ENCODE measurements at places on chromosomes 4 and X.

DNA sequence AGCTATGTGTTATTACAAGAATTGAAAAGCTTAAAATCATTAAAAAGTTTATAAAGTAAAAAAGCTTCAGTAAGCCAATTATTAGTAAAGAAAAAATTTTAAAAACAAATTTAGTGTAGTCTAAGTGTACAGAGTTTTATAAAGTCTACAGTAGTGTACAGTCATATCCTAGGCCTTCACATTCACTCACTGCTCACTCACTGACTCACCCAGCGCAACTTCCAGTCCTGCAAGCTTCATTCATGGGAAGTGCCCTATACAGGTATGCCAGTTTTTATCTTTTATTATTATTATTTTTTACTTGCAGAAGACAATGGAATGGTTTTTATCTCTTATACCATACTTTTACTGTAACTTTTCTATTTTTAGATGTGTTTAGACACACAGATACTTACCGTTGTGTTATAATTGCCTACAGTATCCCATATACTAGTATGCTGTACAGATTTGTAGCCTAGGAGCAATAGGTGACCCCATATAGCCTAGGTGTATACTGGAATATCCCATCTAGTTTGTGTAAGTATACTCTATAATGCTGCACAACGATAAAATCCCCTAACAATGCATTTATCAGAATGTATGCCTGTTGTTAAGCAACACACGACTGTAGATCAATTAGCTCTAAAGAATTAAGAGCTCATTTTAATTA lies 230.7 kb downstream of the DCLK2 start:
- DNase-seq: no peak

- DNase-seq: no peak
Observed at GRCh38 chr4:124132161-124132560, 580.4 kb downstream of the ANKRD50 start.

- no peak for DNase-seq
Observed at GRCh38 chrX:111695297-111695880, 14.4 kb downstream of the ALG13 start.

DNA sequence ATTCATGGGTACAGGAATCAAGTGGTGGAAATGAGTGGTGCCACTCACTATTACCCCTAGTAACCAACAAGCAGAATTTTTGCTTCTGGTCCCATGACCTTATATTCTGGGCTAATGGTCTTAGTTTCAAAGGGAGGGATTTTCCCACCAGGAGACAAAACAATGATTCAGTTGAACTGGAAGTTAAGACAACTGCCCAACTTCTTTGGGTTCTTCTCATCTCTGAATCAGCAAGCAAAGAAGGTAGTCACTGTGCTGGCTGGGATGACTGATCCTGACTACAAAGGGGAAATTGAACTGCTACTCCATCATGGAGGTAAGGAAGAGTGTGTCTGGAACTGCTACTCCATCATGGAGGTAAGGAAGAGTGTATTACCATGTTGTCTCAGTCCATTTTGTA lies 87.2 kb downstream of the IL13RA2 start:
- DNase-seq: no peak

DNA sequence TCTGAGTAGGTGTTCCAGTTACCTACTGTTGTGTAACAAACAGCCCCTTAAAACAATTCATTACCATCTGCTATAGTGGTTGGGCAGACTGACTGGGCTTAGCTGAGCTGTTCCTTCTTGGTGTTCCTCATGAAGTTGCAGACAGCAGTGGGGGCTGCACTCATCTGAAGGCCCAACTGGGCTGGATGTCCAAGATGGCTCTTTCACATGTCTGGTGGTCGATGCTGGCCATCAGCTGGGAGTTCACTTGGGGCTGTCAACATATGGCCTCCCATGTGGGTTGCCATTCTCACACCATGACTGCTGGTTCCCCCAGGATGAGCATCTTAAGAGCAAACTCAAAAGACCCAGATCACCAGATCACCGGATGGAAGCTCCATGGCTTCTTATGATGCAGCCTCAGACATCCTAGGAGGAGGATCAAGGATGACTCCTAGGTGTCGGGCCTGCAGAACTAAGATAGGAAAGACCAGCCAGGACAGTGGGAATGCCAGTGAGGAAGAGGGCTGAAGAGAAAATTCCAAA lies 34.3 kb upstream of the PPP2R2C start:
- no peak for DNase-seq

DNA sequence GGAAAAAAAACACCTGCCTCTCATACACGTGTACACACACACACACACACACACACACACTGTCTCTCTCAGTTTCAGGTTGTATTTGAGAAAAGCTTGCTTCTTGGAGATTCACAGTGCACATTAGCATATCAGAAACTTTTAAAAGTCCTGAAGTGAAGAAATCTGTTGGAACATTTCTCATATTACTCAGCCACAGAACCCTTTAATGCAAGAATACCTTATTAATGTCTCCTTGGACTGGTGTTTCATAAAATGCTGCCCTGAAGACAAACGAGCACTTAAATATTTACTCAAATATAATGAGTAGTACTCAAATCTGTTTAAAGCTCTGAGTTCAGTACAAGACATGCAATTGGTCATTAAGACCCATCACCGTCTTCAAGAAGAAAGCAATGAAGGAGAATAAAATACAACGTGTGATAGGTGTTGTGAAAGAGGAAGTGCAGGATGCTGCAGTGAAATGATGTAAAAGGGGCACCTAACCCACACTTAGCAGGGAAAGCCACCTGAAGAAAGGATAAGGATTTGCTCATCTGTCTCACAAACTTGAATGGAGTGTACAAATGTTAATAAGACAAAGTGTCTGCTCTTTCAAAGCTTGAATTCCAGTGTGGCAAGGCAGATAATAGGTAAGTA lies 57.0 kb downstream of the DCLK2 start:
- no peak for DNase-seq

- DNase-seq: no peak
Observed at GRCh38 chrX:21989384-21989783, 42.7 kb upstream of the PHEX start.

DNA sequence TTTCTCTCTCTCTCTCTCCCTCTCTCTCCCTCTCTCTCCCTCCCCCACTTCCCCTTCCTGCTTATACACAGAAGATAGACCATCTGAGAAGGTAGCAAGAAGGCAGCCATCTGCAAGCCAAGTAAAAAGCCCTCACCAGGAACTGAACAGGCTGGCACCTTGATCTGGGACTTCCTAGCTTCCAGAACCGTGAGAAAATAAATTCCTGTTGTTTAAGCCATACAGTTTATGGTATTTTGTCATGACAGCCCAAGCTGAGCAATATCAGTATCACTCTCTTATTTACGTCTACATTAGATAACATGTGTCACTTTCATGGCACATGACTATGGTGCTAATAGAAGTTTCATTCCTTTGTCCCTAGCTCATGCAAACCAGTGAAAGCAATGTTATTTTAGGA lies 581.1 kb downstream of the INPP4B start:
- no peak for DNase-seq

DNA sequence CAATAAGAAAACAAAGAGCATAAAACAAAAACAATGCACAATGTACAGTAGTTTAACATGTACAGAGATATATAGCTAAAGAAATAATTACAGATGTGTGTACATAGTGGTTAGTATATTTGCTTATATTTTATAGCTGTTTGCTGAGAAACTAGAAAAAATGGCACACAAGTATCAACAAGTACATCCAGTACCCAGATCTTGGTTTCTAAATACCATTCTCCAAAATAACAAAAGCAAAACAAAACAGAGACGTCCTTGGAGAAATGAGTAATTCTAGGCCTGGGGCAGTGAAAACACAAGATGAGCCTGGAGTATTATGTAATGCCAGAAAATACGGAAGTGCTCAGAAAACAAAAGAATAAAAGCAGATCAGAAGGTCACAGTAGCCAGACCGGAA lies 189.6 kb downstream of the TMEM47 start:
- no peak for DNase-seq

- no peak for DNase-seq
Observed at GRCh38 chrX:22063284-22063683, 31.2 kb downstream of the PHEX start.

DNA sequence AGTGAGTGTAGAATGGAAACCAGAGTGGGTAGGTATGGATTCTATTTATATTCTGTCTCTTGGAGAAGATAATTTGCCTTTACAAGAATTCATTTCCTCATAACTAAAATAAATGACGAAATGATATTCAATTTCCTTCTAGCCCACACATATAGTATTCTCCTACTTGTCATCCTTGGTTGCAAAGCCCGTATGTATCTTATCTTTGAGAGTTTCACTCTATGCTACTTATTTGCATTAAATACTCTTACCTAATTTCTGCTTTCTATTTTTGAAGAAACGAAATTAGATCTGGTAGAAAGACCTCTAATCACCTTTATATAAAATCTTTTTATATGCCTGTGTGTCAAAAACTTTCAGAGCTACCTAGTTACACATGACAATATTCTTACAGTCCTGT lies 457.7 kb downstream of the NKX6-1 start:
- DNase-seq: no peak

DNA sequence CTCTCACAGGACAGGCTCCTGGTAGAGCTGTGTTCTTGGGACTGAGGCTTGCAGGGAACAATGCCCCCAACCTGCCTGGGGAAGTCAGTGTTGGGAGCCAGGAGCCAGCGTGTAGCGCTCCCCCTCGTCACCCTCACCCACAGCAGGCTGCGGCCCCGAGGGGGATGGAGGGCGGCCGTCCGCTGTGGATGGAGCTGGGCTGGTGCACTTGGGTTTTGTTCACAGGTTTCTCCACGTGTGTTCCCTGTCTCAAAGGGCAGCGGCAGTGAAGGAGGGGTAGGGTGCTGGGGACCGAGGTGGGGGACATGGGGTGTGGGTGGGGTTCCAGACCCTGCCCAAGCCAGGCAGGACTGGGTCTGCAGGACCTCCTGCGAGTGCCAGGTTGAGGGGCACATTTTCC lies 69.1 kb downstream of the RGS12 start:
- DNase-seq: no peak

- DNase-seq: no peak
Observed at GRCh38 chr4:126853715-126854114, 779.0 kb upstream of the INTU start.

DNA sequence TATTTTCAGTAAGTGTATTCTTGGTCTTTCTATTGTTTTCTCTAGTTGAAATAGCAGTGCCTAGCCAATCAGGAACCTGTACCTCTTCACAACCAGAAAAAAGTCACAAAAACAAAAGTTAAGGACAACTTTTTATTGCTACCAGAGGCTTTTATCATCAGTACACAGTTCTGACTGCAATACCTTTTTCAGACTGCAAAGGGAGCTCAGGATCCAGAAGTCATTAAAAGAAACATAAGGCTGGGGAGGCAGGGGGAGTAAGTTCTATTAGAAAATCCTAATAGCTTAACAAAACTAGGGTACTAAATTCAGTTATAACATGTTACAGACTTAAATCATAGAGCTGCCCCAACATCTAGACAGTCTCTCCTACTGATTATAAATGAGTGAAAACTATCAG lies 28.8 kb downstream of the CCNI start:
- DNase-seq: no peak

GRCh38 chr4:101192244-101192643 lies 155.1 kb downstream of the PPP3CA start:
- DNase-seq: no peak

DNA sequence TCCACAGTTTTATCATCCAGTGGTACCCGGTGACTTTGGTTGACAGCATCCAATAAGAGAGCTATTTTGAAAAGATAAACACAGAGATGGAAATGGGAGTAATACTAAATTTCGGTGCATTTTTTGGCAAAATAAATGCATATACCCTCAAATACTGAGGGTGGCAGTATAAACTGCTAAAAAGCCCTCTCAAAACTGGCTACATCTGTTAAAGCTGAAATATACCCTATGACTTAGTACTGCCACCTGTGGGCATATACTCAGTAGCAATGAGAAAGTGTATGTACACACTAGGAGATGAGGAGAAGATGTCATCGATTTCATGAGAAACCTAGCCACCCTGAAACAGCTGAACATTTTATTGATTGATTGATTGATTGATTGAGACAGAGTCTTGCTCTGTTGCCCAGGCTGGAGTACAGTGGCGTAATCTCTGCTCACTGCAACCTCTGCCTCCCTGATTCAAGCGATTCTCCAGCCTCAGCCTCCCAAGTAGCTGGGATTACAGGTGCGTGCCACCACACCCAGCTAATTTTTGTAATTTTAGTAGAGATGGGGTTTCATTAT lies 12.2 kb upstream of the TMEM128 start:
- DNase-seq: no peak

DNA sequence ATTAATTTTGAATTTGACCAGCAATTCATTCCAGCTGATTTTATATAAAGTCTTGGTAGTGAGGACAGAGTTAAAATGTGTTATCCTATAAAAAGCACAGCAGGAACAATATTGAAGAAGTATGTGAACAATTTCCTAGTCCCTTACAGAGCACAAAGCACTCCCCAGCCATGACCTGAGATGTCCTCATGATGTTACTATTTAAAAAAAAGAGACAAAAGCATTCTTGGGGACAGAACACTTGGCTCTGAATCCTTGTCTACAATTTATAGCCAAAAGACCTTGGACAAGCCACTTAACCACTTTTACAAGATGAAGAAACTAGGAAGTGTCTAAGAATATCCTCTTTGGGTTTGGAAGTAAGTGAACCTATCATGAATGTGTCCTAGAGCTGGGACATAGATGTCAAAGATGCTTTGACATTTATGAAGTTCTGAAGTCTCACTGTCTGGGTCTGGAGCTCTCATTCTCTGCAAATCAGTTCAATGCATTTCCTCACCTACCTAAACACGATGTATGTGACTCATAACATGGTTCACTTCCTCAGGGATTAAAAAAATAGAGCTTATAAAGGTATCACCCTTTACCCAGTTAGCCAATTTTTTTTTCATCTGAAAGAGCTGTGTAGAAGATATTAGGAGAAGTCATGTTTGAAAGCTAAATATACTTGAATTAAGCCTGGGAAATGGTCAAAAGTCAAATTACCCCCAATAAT lies 61.4 kb downstream of the IGFBP7 start:
- no peak for DNase-seq

DNA sequence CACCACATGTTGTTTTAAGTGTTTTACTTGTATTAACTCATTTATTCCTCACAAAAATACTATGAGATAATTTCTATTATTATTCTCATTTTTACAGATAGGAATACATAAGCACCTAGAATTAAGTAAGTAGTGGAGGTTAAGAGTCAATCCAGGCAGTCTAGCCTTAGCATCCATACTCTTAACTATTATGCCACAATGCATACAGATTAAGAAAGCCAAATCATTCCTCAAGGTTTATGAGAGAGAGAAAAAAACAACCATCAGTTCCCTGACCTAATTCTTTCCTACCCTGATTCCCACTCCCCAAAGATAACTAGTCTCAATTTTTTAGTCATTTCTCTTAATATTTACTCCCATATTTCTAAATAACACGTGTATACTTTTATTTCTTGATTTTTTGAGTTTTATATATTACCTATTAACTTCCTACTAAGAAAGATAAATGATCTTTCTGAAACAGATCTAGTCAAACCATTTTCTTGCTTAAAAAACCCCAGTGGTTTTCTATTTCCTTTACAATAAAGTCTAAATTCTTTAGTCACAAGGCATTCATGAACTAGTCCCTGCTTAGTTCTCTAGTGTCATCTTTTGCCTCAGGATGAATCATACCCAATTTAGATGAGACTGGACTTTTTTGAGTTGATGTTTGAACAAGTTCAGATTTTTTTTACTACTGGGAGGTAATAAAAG lies 16.0 kb downstream of the UBA6 start:
- DNase-seq: no peak

- DNase-seq: no peak
Observed at GRCh38 chr4:77451530-77451929, 154.1 kb upstream of the CXCL13 start.

- no peak for DNase-seq
Observed at GRCh38 chr4:84070289-84070688, 428.8 kb downstream of the NKX6-1 start.

- DNase-seq: no peak
Observed at GRCh38 chr4:153538487-153539357, 72.6 kb downstream of the TMEM131L start.

GRCh38 chr4:8278421-8279287 lies 9.1 kb downstream of the HTRA3 start:
- no peak for DNase-seq
